ENCODE measurements at places on chromosomes 7 and 10.

GRCh38 chr7:151608031-151608551 lies 88.4 kb upstream of the RHEB start:
- DNase-seq: no peak

DNA sequence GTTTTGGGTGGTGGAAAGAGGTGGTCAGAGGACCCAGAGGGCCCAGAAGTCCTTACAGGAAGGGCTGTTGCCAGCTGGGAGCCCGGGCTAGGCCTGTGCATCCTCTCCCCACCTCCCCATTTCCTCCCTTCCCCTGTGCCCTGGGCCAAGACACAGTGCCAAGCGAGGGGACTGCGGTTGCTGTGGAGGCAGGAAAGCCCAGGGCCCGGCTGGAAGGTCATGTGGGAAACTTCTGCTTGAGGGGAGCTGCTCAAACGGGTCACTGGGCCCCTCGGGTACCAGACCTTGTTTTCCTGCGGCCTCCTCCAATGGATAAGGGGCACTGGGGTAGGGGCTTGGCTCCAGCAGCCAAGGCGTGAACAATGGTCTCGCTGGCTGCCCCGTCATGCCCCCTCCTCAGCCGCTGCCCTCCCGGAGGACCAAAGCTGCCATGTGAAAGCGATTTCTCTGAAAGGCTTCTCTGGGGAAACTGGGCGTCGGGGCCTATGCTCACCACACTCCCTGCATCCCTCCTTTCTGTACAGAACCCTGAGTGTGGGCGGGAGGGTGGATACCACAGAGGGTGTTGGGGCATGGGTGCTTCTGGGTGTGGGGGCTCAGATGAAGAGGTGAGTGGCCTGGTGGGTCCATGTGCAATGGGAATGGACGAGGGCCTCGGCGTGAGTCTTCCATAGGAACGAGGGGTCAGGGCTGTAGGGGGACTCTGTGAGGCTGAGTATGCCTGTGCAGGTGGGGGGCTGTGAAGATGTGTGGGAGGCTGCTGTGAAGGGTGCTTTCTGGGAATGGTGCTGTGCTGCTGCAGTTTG lies 135.3 kb downstream of the PTPN20 start:
- no peak for DNase-seq

DNA sequence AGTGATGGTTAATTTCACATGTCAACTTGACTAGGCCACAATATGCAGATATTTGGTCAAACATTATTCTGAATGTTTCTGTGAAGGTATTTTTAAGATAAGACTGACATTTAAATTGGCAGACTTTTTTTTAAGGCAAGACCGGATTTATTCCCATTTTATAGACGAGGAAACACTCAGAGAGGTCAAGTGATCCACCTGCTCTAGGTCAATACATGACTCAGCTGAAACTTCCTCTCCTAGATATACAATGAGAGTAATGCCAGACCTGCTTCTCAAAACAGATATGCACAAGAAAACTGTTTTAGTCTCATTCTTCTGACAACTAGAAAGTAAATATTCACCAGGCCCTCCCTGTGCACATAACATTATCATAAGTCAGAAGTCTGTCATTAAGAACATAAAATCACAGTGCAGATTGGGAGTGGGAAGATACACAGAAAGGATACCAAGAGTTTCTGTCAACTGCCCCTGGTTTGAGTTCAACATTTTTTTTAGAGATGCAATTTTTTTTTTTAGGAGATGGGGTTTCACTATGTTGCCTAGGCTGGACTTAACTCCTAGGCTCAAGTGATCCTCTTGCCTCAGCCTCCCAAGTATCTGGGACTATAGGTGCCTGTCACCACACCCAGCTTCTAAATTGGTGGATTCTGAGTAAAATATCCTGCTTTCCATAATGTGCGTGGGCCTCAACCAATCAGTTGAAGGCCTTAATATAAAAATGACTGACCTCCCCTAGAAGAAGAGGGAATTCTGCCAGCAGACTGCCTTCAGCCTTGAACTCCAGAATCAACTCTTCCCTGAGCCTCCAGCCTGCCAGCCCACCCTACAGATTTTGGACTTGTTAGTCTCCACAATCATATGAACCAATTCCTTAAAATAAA lies 121.4 kb downstream of the ZFAND4 start:
- no peak for DNase-seq

- no peak for DNase-seq
Measured at GRCh38 chr7:142313528-142313927, 55.7 kb upstream of the PRSS58 start.

- DNase-seq: no peak
Measured at GRCh38 chr7:1572111-1572822, 2.4 kb upstream of the PSMG3 start.

- DNase-seq: no peak
Measured at GRCh38 chr7:98362517-98362916, 38.4 kb downstream of the BAIAP2L1 start.

- DNase-seq: no peak
Measured at GRCh38 chr7:90495241-90495640, 25.8 kb downstream of the PTTG1IP2 start.

DNA sequence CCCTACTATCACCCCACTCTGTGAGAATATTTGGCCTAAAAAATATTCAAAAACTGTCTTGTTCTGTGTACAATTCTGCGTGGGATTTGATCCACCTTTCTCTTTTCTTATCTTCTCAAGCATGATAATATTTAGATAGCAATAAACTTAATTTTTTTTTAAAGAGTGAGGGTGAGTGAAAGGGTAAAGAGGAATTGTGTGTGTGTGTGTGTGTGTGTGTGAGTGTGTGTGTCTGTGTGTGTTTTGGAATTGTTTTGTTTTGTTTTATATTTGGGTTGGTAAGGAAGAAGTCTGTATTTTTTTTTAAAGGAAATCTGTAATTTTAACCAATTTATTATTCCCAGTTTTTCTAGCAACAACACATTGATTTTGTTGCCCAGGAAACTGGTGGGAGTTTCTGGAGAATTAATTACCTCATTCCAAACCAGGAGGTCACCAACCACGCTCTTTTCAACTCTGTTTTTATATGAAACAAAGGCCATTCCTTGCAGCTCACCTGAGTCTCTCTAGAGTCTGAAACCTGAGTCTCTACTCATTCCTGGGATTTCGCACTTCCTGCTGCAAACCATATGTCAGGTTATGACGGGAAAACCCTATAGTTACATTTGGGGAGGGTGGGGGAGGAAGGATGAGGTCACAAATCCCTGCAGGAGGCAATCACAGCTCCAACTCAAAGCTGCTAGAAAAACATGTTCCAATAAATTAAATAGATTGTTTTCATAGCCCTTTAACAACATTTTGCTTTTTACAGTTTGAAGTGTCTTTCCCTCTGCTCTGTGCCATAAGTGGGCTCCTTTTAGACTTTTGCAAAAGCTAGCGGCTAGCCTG lies 38.1 kb upstream of the XPNPEP1 start:
- peak; percentile 45 for DNase-seq

- DNase-seq: no peak
Measured at GRCh38 chr10:114024876-114025610, 18.6 kb upstream of the ADRB1 start.

GRCh38 chr7:138753610-138754009 lies 44.2 kb upstream of the TMEM213 start:
- DNase-seq: no peak

- no peak for DNase-seq
Measured at GRCh38 chr7:40802497-40802896, 667.7 kb downstream of the SUGCT start.

DNA sequence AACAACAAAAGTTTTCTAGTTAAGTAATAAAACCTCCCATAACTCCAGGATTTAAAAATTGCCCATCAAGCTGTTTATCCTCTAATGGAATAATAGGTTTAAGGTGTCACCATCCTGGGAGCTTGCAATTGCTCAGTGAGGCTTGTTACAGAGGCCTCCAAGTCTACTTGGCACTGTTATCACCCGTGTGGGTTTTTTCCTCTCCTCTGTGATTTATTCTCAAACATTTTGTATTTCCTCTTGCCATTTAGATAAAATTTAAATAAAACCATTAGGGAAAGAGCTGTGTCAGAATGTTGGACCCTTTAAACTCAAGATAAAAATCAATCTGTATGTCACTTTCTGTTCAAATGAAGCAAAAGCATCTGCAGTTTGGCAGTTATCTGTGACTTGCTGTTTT lies 202.6 kb downstream of the GALNT17 start:
- DNase-seq: no peak

- DNase-seq: peak; percentile 69
Measured at GRCh38 chr10:58651040-58651439, 138.4 kb downstream of the BICC1 start.

DNA sequence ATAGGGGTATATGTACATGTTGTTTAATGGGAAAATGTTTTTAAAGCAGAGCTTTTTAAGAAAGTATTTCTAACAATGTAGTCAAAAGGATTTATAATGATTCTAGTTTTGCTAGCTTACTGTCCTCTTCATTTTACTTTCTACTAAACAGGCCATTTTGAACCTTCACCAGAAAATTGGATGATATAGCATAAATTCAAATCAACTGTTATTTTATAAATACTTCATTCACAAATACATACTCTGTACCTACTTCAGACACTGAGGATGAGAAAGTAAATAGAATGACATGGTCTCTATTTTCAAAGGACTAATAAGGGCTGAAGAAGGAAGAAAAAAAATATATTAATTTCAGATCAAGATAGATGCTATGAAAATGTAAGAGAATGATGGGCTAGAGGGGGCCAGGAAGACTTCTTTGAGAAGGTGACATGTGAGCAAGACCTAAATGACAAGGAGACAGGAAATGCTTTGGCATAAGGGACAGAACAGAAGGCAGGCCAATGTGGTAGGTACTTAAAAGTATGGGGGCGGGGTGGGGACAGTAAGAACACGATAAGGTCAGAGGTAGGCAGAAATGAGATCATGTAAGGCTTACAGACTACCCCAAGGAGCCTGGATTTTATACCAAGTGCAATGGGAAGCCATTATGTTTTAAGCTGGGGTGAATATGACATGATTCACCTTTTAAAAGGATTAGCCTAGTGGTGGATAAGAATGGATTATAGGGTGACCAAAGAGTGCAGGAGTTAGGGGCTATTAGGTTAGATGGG lies 5.2 kb downstream of the NAMPT start:
- DNase-seq: no peak

GRCh38 chr10:3054183-3054850 lies 13.0 kb upstream of the PFKP start:
- DNase-seq: no peak

- no peak for DNase-seq
Measured at GRCh38 chr10:132583456-132583855, 45.9 kb downstream of the INPP5A start.

DNA sequence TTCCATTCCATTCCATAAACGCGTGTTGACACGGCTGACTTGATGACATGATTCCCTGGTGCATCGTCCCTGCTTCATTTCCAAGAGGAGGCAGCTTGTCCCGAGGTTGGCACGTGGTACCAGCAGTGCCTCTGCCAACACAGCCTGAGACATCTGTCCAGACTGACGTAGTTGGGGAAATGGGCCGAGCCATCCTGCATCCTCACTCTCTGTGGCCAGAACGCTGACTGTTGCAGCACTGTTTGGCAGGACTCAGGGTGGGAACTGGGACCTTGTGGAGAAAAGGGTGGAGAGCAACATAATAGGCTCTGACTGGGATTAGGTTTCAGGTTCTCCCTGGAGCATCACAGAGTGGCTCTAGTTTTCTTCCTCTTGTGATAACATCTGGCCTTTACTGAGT lies 118.6 kb upstream of the BTBD16 start:
- no peak for DNase-seq

GRCh38 chr10:120979435-120980278 lies 128.5 kb downstream of the WDR11 start:
- no peak for DNase-seq

- DNase-seq: no peak
Measured at GRCh38 chr7:87111877-87112276, 40.4 kb upstream of the DMTF1 start.

- DNase-seq: peak; percentile 42
Measured at GRCh38 chr7:46786221-46786954, 795.5 kb downstream of the TNS3 start.

- no peak for DNase-seq
Measured at GRCh38 chr7:78080241-78080640, 281.7 kb downstream of the PHTF2 start.

DNA sequence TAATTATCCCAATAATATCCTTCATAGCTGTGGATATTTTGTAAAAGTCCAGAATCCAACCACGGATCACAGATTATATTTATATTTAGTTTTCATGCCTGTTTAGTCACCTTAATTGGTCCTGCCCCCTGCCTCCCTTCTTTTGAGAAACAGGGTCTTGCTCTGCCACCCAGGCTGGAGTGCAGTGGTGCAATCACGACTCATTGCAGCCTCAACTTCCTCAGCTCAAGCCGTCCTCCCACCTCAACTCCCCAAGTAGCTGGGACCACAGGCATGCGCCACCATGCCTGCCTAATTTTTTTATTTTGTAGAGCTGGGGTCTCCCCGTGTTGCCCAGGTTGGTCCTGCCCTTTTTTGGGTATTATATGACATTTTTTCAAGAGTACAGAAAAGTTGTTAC lies 129.4 kb downstream of the KAT6B start:
- DNase-seq: no peak

DNA sequence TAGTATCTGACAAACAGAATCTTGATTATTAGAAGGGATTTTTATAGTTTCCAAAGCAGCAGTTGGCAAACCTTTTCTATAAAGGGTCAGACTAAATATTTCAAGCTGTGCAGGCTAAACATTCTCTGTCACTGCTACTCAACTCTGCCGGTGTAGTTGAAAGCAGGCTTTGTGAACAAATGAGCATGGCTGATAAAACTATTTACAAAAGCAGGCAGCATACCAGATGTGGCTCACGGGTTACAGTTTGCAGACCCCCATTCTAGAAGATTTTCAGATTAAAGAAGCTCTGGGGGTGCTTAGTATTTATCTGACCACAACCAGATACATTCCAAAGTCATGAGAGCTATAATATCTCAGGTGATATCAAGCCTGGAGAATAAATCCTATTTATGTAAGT lies 1017.5 kb downstream of the SORCS1 start:
- DNase-seq: no peak
